Fibroblast of the conjunctiva (primary cell): ENCODE measurements at places on chromosomes 2 and 18.

DNA sequence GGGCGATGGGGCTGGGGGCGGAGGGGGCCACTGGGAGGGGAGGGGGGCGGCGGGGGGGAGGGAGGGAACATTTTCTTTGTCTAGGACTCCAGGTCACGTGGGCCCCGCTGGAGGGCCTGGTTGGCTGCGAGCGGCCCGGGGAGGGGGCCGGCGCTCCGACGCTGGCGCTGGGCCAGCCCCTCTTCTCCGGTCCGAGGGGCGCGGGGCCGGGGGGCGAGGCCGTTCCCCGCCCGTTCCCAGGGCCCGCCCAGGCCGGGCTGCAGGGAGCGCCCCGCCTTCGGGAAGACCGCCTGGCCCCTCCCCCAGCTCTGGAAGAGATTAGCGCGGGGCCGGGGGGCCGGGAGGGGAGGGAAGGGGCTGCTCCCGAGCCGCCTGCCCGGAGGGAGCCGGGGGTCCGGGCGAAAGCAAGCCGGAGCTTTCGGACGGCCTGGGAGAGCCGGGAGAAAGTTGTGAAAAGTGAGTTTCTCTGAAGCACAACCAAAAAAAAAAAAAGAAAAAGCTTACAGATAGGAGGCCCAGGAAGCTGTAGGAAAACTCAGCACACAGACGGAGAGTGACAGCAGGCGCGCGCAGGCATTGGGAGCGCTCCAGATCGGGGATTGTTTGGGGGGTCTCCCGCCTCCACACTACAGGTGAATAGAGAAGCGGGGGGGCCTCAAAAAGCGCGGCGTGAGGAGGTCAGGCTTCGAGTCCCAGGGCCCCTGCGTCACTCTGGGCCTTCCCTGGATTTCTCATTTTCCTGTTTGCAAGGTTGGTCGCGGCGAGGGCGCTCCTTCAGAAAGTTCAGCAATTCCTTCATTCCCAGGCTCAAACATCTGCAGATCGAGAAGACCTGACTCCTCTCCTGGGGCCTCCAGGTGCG, 84.1 kb upstream of the POMC start:
- peak; percentile 27 for DNase-seq

GRCh38 chr2:3186766-3187165, 190.9 kb downstream of the EIPR1 start:
- DNase-seq = no peak

- DNase-seq = no peak
Observed at GRCh38 chr2:62325398-62325797, 129.5 kb downstream of the B3GNT2 start.

GRCh38 chr2:146734042-146734820, 1110.6 kb upstream of the ACVR2A start:
- DNase-seq = peak; percentile 74

DNA sequence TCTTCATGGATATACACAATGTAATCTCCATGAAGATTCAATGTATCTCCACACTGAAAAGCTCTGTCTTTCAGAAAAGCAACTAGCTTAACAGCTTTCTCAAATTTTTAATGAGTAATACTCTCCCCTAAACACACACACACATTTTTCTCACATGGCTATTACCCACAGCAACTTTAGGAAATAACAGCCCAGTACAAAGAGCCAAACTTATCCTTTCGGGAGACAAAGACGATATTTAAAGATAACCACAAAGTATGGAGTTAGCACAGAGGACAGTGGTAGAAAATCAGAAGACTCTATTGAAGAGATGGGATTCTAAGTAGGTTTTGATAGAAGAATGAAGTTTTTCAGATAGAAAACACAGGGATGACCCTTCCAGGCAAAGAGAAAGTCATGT, 394.9 kb upstream of the TRIB2 start:
- no peak for DNase-seq

DNA sequence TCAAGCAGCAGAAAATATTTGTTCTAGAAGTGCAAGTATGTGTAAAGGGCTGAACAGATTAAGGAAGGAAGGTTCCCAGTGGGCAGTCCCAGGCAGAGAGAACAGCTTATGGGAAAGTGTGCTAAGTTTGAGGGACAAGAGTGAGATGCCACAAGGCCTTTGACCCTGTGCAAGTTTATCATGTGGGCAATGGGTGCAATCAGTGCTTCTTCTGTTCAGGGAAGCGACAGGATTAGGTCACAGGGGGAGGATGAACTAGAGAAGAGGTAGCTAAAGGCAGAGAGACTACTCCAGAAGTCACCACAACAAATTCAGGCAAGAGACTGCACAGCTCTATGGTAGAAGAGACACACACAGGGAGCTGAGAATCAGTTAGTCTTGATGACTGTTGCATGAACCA, 44.3 kb downstream of the LPIN2 start:
- no peak for DNase-seq

GRCh38 chr2:176979981-176980710, 232.4 kb upstream of the HNRNPA3 start:
- DNase-seq = no peak

GRCh38 chr18:24027156-24027827, 12.7 kb downstream of the TTC39C start:
- peak; percentile 92 for DNase-seq

- no peak for DNase-seq
Observed at GRCh38 chr2:41698678-41699422, 349.0 kb upstream of the PKDCC start.

DNA sequence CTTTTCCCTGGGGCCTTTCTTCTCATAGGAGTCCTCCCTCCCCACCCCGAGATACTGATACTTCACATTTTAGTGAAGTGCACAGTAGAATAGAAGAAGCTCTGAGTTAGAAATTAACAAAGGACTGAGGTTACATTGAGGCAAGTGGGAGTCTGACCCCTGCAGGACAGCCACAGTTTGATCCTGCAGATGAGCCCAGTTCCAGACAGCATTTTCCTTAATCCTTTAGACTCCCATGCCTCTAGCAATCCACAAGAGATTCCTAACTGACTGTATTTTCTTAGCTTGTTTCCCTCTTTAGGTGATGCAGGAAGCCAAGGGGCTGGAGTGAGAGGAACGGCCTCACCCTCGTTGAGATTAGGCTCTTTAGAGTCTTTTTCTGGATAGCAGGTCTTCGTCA, 204.0 kb downstream of the CYRIA start:
- DNase-seq = no peak

- DNase-seq = no peak
Observed at GRCh38 chr2:111905990-111906735, 7.8 kb downstream of the MERTK start.

DNA sequence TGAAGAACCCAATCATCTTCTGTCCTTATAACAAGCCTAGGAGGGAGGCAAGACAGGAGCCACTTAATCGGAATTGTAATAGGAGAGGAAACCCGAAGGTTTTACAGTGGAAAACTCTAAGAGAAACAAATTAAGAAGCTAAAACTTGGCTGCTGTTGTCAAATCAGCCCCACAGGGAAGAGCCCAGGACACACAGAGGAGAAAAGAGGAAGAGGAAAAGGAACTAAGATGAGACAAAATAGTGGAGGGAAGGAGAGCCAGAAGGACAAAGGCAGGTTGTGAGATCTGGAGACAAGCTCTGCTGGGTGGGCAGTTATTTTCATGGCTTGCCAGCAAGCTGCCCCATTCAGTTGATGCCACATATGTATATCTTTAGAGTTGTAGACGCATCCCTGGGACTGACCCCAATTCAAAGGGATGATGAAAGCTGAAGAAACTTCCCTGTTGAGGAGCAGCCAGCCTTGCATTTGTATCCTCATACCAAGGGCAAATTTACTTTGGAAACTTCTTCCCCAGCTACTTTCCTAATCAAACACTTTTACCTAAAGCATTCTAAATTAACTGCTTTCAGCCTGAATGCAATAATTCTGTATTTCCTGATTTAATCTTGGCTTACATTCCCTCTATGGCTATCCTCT, 499.8 kb upstream of the MEIS1 start:
- no peak for DNase-seq

DNA sequence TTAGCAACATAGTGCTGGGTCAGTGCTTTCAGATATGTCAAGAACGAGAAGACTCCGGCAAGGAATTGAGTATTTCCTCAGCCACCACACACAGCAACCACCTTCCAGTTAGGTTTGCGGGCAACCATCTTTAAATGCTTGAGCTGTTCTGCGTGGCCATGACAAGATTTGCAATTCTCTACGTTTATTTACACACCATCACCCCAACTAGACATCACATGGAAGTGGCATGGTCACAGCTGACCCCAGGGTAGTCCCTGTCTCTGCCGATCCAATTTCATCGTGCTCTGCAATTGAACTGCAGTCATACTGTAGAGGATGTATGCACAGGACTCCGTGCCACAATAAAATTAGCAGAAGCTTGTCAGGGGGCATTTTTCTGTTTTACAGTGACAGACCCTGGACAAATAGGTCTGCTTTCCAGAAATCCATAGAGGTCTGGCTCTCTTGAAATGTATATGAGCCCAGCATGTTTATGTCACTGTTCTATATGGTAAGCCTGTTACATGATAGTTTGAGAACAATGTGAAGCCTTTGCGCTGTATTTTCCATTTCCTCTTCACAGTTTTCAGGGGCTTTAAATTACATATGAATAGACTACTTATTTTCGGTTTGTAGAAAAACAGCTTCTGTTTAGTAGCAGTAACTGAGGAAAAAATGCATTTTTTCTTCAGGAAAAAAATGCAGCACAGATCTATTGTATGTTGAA, 605.2 kb downstream of the NR4A2 start:
- DNase-seq = no peak

- DNase-seq = no peak
Observed at GRCh38 chr2:115364093-115364492, 921.7 kb downstream of the DPP10 start.

- no peak for DNase-seq
Observed at GRCh38 chr2:119264781-119265692, 41.4 kb downstream of the STEAP3 start.

- DNase-seq = peak; percentile 76
Observed at GRCh38 chr2:96260387-96261260, 5.2 kb downstream of the TMEM127 start.

DNA sequence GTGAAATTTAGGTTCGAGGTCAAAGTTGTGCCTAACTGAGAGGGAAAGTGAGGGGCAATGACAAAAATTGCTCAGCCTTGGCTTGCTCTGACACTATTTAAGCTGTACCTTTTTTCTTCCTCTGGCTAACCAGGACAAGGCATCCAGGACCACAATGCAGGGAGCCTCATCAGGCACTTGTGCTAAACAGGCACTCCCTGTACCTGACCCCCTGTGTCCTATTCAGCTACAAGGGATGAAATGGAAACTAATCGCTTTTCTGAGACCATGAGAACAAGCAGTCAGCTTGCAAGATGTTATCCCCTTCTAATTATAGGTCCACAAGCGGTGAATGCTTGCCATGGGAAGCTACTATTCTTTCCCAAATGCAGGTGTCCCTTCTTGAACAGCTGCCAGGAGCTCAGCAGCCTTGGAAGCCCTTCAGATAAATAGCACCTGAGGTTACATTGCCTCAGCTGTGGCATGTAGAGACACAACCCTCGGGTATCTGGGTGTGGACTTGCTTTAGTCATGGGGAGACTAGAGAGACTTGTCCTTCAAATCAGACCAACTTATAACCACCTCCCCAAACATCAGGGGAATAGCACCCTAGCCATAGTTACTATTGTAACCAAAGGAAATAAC, 19.1 kb upstream of the ITGA6 start:
- no peak for DNase-seq

GRCh38 chr2:145157741-145158591, 638.0 kb upstream of the ZEB2 start:
- peak; percentile 95 for DNase-seq

GRCh38 chr2:174005801-174006419, 40.7 kb upstream of the SP3 start:
- no peak for DNase-seq

DNA sequence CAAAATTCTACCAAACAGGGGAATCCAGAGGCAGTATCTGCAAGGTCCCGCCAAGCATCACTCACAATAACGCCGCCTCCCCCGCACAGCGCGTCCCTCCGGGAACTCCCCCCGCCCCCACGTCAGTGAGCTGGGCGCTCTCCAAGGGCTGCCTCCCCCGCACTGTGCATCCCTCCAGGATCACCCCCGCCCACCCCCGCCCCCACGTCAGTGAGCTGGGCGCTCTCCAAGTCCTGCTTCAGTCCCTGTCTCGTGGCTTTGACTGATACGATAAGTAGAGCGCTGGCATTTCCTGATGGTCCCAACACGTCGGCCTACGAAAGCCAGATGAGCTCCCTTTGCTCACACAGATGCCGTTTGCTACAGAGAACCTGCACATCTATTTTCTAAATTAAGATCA, 130.7 kb upstream of the TPO start:
- no peak for DNase-seq

- no peak for DNase-seq
Observed at GRCh38 chr2:142848023-142848606, 29.3 kb upstream of the KYNU start.

- DNase-seq = no peak
Observed at GRCh38 chr2:67471681-67472080, 74.5 kb downstream of the ETAA1 start.

- no peak for DNase-seq
Observed at GRCh38 chr2:71464389-71464788, 11.0 kb downstream of the DYSF start.

- DNase-seq = peak; percentile 80
Observed at GRCh38 chr2:237500681-237501424, 13.8 kb downstream of the MLPH start.

DNA sequence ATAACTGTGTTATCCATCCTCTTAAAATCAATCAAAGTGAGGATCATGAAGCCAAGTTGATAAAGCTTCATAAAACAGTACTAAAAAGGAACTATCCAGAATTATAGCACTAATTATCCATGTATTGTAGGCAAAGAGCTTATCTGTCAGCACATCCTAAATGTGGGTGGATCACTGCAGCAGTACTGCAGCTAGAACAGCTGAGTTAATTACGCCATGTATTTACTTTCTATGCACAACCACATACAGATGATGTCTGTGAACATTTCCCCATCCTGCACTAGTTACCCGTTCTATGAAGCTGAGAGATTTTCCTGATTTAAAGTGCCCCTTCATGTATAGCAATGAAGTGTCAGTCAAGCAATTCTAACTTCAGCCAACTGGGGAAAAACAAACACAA, 96.6 kb downstream of the RAPH1 start:
- no peak for DNase-seq

DNA sequence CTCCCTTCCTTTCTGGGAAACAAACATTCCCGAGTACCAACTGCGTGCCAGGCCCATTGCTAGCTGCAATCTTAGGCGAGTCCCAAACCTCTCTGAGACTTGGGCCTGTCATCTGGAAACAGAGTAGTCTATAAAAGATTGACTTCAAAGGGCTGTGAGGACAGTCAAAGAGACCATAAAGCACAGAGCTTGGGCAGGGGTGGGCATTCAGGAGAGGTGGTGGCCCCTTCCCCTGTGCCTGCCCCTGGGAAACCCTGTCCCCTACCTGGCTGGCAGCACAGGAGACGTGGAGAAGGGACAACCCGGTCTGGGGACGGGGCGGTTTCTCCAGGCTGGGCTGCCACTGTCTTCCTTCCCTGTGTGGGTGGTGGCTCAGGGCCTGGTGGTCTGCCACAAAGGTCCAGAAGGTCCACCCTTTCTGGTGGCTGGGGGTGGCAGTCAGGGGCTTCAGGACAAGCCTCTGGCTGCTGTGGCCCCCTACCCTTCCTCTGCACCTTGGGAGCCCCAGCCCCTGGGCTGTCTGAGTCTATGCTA, 33.9 kb upstream of the FOSL2 start:
- DNase-seq = no peak
